ENCODE measurements at places on chromosomes 13 and 19.

- DNase-seq: peak; percentile 14
Observed at GRCh38 chr13:35468195-35468594, 8.3 kb downstream of the MAB21L1 start.

DNA sequence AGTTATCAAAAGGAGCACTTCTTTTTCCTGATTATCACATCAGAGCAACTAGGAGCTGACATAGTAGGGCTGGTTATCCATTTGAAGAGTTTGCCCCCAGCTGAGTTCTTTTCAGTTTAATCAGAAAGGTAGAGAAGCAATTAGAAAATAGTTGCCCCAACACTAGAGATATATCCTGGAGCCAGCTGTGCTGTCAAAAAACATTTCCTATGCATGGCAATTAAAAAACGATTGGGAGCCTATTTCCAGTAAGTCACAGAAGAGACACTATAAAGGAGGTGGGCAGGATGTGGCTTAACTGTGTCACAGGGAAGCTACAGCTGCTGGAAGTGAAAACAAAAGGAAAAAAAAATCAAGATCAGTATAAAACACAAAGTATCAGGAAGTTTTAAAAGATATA lies 155.7 kb upstream of the SLITRK1 start:
- DNase-seq: no peak

- no peak for DNase-seq
Observed at GRCh38 chr19:4580961-4581665, 21.6 kb upstream of the SEMA6B start.

DNA sequence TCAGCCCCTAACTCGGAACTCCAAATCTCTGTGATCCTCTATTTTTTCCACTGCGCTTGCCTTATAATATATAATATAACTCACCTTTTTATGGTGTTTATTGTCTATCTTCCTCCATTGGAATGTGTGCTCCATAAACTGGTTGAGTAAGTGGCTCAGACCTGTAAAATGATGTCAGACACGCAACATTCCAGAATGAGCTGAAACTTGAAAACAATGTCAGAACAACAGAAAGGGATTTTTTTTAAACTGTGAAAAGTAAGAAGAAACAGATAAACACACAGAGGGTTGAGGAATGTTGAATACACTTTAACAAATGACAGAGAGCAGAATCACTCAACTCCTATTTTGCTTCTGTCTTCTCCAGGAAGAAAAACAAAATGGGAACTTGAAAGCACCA lies 19.1 kb upstream of the FAM216B start:
- no peak for DNase-seq

GRCh38 chr19:46392252-46392801 lies 21.0 kb downstream of the CCDC8 start:
- peak; percentile 56 for DNase-seq

GRCh38 chr13:21453387-21454081 lies 5.6 kb downstream of the ZDHHC20 start:
- peak; percentile 17 for DNase-seq

DNA sequence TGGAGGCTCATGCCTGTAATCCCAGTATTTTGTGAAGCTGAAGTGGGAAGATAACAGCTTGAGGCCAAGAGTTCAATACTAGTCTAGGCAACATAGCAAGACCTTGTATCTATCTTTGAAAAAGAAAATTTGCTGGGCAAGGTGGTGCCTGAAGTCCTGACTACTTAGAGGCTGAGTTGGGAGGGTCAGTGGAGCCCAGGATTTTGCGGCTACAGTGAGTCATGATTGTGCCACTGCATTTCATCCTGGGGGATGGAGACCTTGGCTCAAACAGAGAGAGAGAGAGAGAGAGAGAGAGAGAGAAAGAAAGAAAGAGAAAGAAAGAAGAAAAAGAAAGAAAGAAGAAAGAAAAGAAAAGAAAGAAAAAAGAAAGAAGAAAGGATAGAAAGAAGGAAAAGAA lies 1872.3 kb upstream of the PCDH20 start:
- DNase-seq: no peak

DNA sequence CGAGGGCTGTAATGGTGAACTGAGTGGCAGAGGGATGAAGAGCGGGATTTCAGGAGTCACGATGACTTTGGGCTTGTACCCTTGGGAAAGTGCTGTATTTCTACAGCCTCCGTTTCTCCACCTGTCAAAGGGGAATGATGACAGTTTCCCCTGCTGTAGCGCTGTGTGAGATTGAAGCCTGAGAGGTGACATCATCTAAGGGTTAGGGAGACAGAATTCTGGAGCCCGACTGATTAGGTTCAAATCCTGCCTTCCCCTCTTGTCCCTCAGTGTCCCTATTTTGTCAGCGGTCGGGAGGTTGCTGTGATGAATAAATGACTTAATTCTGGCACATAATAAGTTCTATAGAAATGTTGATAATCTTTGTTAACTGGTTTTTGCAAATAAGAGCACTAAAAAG lies 693 bp downstream of the MRPL4 start:
- DNase-seq: no peak

GRCh38 chr19:2089727-2090053 lies 6.4 kb downstream of the MOB3A start:
- DNase-seq: no peak

DNA sequence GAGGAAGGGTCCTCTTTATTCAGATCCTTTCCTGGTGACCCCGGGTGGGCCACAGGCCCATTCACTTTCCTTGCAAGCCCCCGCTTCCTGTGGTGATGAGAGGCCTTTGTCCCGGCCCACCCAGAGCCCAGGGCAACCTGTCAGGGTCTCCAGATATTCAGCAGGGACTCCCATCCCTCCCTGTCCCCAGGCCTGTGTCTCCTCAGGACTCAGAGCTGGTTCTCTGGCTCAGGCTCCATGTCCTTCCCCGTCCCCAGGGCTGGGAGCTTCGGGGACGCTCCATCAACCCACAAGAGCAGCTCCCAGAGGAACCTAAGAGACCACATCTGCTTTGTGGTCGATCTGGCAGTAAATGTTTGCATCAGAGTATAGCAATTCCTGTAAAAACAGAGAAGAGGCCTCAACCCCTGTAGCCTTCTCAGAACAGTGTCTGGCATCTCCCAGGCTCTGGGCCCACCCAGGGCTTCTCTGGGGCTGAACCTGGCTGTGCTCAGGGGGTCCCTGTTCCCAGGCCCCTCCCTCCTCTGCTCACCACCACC lies 7.8 kb downstream of the CEACAM4 start:
- DNase-seq: no peak

GRCh38 chr13:34863360-34864135 lies 78.5 kb upstream of the NBEA start:
- DNase-seq: peak; percentile 73

All from AG20443 (cell line).